GM12878 (cell line): ENCODE measurements at places on chromosomes 1 and 21.
A peak's percentile ranks its signal among the peaks of the same experiment; 100 is the strongest.

GRCh38 chr1:38991638-38992411, 749 bp downstream of the AKIRIN1 start:
- no peak for DNase-seq

- no peak for DNase-seq
These were observed 51.5 kb downstream of the SYT14 start for GRCh38 chr1:209989525-209989924.

GRCh38 chr21:36630485-36631206, 68.3 kb upstream of the SIM2 start:
- no peak for DNase-seq

DNA sequence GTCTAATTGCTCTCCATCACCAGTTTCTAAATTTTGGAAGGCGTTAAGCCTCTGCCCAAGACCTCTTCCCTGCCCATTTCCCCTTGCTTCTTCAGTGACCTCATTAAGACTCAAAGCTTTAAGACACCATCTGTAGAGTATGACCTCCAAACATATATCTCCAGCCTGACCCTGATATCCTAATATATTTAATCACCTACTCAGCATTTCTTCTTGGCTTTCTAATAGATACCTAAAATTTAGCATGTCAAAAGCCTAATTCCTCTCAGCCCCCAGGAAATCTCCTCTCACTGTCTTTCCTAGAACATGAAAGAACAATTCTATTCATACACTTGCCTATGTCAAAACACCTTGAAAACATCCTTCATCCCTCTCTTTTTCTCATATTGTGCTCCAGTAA, 235.5 kb upstream of the HOOK1 start:
- DNase-seq, result no peak

- DNase-seq, result no peak
These were observed 242.4 kb upstream of the LYPLAL1 start for GRCh38 chr1:218931324-218931723.

- no peak for DNase-seq
These were observed 14.6 kb upstream of the UMODL1 start for GRCh38 chr21:42056468-42056867.

DNA sequence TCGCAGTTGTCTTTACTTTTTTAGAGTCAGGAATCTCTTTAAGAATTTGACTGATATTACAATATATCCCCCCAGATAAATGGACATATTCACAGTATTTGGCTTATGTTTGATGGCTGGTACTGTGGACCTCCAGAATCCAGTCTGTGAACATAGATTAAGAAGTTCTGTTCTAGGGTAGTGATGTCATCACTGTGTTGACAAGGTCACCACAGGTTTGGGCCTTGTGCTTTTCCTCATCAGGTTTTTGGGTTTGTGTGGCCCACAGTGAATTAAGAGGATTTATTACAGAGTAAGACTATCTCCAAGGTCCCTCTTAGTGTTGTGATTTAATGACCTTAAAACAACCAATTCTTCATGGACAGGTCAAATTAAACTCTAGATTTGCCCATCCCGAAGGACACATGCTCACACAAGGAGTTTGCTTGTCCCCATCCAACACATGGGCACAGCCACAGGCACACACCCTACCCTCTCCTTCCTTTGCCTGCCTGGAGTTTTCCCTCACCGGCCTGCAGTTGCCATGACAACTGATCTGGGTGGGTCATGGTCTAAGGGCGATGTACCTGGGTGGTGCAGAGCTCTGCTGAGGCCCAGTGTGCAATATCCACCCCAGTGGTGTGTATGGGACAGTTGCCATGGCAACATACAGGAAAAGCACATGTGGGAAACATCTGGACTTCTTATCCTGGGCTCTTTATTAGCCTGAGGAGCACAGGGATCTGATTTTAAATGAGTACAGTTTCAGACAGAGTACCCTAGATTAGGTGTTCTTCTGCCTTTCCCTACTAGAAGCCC, 98.6 kb downstream of the NAV1 start:
- no peak for DNase-seq

GRCh38 chr1:229241390-229241789, 29.5 kb upstream of the RAB4A start:
- DNase-seq, result no peak

DNA sequence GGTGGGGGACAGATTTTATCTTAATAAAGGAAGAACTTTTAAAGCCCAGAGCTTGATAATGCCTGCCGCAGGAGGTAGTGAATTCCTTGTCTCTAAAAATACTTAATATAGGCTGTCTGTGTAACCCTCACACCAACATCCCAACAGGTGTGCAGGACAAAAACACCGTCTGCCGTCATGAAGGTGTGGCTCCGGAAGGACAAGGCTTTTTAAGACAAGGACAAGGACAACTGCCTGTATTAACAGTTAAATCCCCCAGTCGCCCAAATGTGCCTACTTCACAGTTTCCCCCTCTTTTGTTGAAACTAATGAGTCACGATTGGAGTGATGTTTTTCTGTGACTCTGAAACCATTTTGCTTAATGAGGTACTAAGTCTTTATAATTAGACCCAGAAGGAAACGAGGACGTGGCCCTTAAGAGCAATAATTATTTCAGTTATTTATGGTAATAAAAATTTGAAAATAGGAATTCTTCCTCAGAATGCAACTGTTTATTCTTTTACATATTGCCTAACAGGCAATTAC, 27.3 kb upstream of the SPATA6 start:
- no peak for DNase-seq

DNA sequence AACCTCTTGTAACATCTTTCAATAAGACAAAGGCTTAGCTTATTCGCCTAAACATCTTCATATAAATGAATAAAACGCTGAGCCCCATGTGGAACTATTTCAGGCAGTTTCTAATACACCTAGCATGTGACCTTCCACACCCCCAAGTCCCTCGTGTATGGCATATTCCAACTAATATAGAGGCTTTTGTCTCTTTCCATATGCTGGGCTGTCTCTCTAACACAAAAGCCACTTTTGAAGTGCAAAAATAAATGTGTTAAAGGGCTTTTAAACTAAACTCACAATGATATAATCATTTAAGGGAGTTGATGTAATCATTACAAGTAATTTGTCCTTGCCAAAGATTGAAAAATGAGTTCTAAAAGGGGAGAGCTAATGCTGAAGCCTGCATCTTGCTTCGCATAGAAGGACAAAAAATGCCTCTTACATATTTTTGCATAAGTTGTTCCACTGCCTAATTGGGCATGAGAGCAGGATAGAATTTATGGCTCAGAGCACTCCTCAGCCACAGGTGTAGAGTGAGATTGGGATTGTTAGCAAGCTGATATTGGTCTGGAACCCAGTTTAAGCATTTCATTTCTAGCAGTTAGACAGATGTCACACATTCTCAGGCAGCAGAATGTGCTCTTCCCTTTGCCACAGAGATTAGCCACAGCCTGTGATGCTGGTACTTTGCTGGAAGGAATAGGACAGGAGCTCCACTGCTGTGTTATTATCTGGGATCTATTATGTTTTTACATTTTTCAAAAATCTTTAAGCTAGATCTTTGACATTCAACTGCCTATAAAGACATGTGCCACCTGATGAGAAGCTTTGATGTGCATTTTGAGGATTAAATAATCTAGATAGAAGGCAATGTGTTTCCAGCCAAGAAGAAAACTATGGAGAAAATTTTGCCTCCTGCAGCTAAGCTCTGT, 1044.4 kb downstream of the ADGRL2 start:
- DNase-seq, result no peak

- DNase-seq, result peak; percentile 81
These were observed 4.9 kb downstream of the RGS1 start for GRCh38 chr1:192580351-192580962.

DNA sequence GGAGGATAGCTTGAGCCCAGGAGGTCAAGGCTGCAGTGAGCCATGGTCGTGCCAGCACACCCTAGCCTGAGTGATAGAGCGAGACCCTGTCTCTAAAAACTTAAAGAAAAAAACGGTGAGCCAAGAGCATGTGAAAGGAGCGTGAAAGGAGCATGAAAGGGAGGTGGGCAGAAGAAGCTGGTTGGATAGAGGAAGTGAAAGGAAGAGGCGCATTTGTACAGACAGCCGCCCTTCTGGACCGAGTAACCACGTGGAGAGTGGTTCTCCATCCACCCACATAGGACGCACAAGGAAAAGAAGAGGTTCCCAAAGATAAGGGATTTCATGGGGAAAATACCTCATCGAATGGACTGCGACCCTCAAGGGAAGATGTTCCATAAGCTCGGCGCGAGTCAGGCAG, 60.4 kb upstream of the IFNAR2 start:
- no peak for DNase-seq

DNA sequence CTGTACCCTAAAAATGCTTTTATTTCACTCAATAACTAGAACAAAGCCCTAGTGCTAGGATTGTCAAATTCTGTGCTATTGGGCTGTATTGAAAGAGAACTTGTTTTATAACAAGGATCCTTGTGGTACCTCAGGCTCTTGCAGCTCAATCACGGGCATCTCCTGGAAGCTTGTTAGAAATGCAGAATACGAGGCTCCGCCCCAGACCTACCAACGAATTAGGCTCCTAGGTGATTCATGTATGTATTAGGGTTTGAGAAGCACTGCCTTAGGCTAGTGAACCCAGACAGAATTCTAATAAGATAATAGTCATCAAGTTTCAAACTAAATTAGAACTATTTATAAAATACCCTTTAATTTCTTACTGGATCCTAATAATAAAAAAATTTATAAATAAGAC, 45.6 kb downstream of the ZZZ3 start:
- no peak for DNase-seq

DNA sequence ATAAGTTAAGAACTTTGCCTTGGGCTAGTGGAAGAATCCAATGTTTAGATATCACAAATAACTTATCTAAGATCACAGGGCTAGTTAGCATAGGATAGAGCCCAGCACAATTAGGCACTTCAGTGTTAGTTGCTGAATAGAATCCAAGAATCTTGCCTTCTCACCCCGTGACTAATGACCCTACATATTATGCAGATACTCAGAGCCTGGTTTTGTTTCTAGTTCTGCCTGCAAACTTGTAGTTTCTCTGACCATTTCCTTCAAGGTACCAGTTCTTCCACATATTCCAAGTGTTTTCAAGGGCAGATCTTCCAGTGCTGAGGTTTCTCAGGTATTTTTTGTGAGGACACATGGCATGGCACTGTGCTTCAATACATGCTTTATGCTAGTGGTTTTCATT, 239.3 kb downstream of the KCNK2 start:
- no peak for DNase-seq

- no peak for DNase-seq
These were observed at the start of gene MCOLN2 for GRCh38 chr1:84996846-84997666. MCOLN2 (minus strand) TSS chr1:84997113; CDS start chr1:84996872, 241 bp downstream.

- no peak for DNase-seq
These were observed 26.4 kb upstream of the VPS13D start for GRCh38 chr1:12203216-12204007.

DNA sequence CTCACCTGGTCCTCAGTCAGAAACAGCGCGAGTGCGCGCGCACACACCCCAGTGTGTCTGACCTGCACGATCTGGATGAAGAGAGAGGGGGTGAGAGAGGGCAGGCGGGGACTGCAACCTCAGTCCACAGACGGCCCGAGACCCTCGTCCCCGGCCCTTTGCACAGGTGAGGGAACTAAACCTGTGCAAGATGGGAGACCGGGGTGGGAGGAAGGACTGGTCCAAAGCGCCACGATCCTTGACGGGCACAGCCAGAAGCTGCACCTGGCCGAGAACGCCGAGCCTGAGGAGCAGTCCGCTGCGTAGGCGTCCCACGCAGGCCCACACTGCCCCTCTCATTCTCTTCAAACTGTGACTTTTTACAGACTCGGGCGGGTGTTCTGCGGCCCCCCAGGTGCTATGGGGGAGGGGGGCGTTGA, 519 bp upstream of the IQCC start:
- DNase-seq, result no peak

DNA sequence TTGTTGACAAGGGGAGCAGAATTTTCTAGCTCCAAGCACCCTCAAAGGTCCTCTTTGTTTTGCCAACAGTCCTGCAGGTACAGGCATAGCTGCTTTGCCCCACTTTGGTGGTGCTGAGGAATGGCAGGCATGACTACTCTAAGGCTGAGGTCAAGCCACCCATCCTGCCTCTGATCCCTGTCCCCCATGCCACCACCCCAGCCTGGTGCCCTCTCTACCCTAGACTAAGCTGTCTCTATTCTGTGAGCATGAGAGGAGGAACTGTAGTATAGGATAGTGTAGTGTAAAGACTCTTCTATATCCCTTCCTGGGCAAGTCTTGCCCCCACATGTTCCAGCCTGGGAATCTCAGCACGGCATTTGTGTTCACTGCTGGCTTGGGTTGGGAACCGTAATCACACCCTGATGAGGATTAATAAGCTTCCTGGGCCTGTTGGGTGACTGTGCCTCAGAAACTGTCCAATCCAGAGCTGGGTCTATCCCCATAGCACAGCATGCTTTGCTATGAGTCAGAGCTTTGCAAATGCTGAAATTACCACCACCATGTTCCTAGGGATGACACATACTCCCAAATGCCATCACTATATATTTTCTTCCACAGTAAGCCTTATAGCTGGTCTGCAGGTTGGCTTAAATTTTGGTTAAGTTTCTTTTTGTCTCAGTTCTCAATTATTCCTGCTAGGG, 105.7 kb upstream of the PPP2R5A start:
- DNase-seq, result no peak

DNA sequence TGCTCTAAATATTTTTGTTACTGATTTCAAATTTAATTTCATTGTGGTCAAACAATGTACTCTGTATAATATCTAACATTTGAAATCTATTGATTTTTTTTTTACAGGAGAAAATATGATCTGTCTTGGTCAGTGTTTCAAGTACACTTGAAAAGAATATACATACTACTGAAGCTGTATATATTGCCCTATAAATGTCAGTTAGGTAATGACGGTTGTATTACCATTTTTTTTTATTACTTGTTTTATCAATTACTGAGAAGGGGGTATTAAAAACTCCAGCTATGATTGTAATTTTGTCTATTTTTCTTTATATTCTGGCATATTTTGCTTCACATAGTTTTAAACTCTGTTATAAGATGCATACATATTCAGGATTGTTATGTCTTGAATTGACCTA, 59.7 kb upstream of the CACHD1 start:
- DNase-seq, result no peak

DNA sequence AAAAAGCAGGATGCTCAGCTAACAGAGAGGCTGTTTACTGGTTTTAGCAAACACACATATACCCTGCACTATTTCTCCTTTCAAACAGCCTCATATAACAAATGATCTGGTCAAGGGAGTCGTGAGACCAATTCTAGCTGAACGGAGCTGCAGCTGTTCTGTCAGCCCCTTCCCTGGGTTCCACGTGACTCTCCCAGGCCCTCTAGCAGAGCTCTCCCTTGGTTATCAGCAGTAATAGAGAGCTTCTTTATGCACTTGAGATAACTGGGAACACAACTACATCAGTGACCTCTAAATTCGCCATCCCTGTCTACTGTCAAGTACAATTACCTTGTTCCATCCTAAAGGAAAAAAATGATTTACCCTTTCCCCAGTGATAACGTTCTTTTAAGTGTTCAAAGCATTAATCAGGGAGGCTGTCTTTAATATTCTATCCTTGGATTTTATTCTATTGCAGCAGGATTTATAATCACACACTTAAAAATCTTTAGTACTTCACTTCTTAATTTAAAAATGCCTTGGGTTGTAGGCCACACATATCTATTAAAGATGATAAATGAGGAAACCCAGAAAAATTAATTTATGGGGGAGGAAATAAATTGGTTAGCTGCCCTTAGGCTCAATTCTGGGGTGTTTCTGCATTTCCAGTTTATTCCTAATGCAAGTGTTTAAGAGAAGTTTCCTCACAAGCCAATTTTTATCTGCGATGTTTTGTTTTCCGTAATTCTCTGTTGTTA, 28.2 kb downstream of the PTGER3 start:
- DNase-seq, result no peak
